ENCODE measurements at places on chromosomes 1 and 21.

DNA sequence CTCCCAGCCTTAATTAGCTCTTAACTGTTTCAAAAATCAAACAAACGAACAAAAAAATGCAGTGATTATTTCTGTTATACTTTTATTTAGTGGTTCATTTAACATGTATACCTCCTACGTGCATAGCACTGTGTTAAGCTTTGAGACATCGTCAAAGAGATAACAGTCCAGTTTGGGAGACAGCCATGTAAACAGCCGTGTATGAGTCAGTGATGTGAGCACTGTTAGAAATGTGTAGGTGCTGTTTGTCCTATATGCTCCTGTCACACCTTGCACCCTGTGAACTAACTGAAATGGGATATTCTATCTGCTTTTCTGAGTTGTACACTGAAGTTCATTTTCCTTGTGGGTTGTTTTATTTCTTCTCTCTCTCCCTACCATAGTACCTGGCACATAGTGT is 109.7 kb upstream of the CACYBP start:
- no peak for DNase-seq

DNA sequence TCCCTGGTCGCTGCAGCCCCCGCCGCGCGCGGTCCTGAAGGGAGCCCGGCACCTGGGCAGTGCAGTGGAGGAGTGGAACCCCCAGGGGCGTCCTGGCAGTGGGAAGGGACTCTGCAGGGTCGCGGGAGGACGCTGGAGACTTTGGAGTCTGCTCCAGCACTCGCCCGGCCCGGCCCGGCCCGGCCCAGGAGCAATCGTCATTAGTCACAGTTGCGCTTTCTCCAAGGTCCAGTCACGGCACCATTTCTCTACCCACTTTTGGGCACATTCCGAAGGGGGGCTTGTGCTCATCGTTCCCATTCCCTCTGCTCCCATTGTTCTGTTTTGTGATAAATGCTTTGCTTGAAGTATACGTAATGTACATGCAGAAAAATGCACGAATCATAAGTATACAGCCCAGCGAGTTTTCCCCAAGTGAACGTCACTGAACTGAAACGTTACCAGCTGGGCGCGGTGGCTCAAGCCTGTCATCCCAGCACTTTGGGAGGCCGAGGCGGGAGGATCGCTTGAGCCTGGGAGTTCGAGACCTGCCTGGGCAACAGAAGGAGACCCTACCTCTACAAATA is 999 bp downstream of the THAP3 start:
- DNase-seq, result peak; percentile 23

DNA sequence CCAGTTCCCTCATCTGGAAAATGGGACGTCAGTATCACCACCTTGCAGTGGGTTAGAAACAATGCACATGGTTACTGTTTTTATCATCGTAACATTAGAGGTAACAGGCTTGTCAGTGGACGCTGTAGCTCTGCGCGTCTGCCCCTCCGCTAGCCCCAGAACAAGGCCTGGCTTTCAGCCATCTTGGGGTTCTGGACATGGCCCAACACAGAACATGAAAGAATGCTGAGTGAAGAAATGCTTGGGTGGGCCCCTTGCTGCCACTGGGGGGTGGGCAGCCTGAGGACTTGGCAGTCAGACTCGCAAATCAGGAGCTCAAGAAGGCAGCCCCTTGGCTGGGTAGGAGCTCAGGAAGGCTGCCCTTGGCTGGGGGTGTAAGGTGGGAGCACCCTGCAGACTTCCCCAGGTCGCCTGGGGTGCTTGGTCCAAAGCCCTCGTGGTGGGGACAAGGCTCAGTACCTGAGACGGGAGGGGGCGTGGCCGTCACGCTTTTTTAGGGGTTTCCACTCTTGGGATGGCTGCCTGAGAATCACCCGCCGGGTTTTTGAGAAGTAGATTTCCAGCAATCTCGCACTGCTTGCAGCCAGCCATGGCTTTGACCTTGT is 51.7 kb downstream of the SLC37A1 start:
- no peak for DNase-seq

- no peak for DNase-seq
These were observed 724.5 kb downstream of the NCAM2 start for GRCh38 chr21:21722731-21723130.

DNA sequence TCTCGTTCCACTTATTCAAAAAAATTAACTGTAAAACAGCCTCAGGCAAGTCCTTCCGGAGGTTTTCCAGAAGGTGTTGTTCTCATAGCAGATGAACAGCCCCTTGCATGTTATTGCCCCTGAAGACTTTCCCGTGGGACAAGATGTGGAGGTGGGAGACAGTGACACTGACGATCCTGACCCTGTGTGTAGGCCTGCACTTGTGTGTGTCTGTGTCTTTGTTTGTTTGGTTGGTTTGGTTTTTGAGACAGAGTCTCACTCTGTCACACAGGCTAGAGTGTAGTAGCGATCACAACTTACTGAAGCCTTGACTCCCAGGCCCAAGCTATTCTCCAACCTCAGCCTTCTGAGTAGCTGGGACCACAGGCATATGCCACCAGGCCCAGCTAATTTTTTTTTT is 12.6 kb downstream of the ETV3L start:
- no peak for DNase-seq

DNA sequence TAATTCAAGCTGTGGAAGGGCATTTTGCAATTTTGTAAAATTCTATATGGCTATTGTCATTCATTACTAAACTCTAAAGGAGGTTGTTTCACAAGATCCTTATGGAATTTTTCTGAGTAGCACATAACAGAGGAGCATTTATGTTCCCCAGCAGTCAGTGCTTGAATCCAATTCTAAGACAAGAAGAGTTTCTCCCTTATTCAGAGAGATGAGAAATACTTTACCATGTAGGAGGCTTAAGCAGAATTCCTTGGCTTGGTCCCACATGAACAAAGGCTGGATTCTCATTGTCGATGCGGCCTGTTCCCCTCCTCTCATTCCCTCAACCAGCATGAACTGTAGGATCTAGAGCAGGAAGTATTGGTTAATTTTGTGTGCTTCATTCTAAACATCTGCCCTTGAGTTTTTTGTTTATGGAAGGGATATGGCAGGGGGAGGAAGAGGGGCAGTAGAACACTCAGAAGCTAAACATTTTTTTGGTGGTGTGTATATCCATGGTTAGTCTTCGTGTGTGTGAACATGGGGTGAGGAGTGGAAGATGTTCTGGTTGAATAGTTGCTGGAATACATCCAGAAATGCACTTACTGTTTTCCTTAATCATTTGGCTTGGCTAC is 74.3 kb downstream of the LAMC1 start:
- DNase-seq, result no peak

DNA sequence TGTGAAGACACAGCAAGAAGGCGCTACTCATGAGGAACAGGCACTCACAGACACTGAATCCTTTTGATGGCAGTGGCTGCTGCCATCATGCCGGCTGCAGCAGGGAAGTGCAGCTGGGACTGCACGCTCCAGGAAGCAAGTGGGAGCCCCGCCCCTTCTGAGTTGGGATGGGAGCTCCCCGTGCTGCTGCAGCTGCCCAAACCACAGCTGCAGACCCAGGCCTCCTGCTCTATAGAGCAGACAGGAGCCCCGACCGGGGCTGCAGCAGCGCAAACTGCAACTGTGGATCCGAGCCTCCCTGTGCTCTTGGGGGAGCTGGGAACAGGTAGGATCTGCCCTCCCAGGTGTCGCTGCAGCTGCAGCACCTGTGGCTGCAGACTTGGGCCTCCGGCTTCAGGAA is 65.2 kb upstream of the MARK1 start:
- DNase-seq, result no peak
